Mammary epithelial cell (primary cell): ENCODE measurements at places on chromosomes 5 and 9. TPM values are rescaled to one million over a fixed set of nuclear protein-coding genes. Genes with fewer than 3 reads are reported as not detected.

ADRA1B gene
- 0.80 and 0.88 TPM in 2 replicates for total RNA-seq

RNF183 gene
- not detected in 2 replicates for total RNA-seq

SPOCK1 gene
- total RNA-seq = 13.3 TPM

DNA sequence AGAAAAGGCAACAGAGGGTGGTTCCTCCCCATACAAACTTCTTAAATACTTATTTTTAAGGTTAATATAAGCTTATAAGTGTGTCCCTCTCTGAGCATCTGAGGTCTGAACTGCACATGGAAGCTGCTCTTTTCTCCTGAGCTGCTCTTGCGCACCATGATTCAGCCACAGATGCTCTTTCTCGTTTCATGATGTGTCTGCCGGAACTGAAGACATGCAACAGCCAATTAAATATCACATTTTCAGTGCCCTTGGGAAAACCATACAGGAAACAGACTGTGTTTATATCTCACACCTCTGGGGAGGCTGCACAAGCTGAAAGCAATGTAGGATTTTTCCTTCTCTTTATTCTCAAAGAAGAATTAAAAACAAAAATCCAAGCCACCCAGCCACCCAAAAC lies 96.8 kb upstream of the NREP start:
- DNase-seq = no peak

DNA sequence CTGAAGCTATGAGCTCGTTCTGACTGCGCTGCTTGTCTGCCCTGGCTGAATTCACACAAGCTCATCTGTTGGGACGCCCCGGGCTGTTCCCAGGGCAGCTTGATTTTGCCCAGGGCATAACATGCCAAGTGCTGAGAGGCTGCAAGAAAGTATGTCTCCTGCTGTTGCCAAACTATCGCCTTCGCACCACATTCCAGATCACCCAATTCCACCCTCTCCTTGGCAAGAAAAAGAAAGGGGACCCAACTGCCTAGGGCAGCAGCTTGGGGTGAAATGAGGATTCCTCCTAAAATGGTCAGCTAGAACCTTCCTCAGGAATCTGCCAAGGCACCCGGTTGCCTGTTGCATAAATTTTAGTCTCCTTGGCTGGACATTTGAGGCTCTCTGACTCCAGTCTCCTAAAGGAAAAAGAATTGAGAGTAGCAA lies 21.2 kb downstream of the COL15A1 start:
- DNase-seq = no peak

GRCh38 chr5:54309691-54310432 lies 511 bp downstream of the ARL15 start:
- DNase-seq = peak; percentile 57

DNA sequence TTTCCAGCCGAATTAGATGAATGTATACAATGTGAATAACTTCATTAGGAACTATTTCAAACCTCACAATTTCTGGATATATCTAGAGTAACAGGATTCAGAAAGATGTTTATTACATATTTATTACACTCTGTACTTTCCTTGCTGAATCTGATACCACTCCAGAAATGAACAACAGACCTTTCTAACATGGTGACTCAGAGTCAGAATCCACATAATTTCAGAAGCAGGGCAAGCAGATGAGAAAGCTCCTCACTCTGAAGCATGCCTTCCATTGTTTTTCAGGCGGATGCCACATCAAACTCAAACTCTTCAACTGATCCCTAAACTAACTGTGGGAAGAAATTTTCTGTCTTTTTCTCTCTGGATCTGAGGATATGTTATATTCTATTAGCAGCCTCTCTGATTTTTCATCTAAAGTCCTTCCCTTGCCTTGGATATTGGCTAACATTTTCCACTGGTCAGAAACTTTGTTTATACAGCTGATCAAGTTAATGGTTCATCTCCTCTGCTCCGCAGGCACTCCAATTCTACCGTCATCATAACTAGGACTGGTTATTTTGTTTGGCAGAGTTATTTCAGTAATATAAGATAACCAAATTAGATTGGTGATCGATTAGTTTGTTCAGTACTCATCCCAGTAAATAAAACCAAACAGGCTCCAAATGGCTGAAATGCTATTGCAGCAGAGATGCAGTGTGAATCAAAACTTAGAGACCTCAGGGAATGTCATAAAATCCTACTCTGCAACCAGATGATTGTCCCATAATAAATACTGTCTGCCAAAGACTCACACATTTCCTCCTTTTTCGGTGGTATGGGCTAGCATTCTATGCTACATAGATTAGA lies 556.0 kb downstream of the EBF1 start:
- no peak for DNase-seq

GRCh38 chr5:124395287-124395686 lies 351.2 kb downstream of the ZNF608 start:
- DNase-seq = no peak
